ENCODE measurements at places on chromosomes 13 and 19.

- peak; percentile 76 for DNase-seq
- H3K27ac ChIP-seq: no peak within 1 kb of the TSS
- no peaks in the 10 kb centered on the region for H3K27me3 ChIP-seq
- no peak within 1 kb of the TSS for H3K4me3 ChIP-seq
Observed at GRCh38 chr13:85799097-85799582, at the start of gene SLITRK6. Gene SLITRK6, minus strand, starts transcription at chr13:85799419. Its CDS starts 2,911 bp downstream, at chr13:85796508.

GRCh38 chr19:8611391-8611876 is 919 bp upstream of the ADAMTS10 start:
- H3K36me3 ChIP-seq: no peaks in the 10 kb centered on the region
- H3K27me3 ChIP-seq: no peaks in the 10 kb centered on the region
- no peak for DNase-seq

- H3K4me3 ChIP-seq: no peak overlapping the region
- H3K27ac ChIP-seq: no peak overlapping the region
- H3K27me3 ChIP-seq: no peaks in the 10 kb centered on the region
- peak; percentile 11 for DNase-seq
Observed at GRCh38 chr19:9528757-9529336, 9.6 kb downstream of the ZNF426 start.

- DNase-seq: no peak
- H3K27ac ChIP-seq: peak overlapping the region; percentile 84
- H3K27me3 ChIP-seq: no peaks in the 10 kb centered on the region
- peaks cover 11% of the 10 kb centered on the region for H3K4me1 ChIP-seq
- H3K4me3 ChIP-seq: peak overlapping the region; percentile 79
Observed at GRCh38 chr19:58380037-58380661, 681 bp downstream of the ZNF837 start.

Measured in astrocyte (in vitro differentiated cells and primary cell).